Stimulated activated CD4-positive, alpha-beta T cell treated with anti-CD3 and anti-CD28 coated beads, Interleukin-12 subunit alpha, Interleukin-12 subunit beta, amount 100 ng/mL, for 48 hours (primary cell): ENCODE measurements at places on chromosomes 16 and 17.

- DNase-seq, result no peak
Observed at GRCh38 chr17:4003501-4004421, 39.5 kb upstream of the ATP2A3 start.

- DNase-seq, result no peak
Observed at GRCh38 chr16:83806036-83806435, 1.7 kb upstream of the HSBP1 start.

DNA sequence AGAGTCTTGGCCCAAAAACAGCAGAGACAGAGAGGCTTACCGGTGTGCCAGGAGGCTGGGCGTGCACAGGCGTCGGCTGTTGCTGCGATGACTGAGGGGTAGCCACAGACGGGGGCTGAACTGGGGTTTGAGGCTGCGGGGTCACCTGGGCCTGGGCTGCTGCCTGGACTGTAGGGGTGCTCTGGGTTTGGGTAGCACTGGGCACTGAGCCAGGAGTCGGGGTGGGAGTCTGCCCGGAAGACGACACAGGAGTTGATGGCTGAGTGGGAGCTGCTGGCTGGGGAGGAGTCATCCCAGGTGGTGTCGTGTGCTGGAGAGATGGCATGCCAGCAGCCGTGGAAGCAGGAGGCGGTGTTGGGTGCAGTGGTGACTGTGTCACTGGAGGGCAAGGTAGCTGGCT lies 53.2 kb upstream of the TRAP1 start:
- no peak for DNase-seq

GRCh38 chr17:38857271-38857670 lies 3.8 kb upstream of the RPL23 start:
- DNase-seq, result no peak

- no peak for DNase-seq
Observed at GRCh38 chr16:30173054-30173453, 10.3 kb upstream of the CORO1A start.

DNA sequence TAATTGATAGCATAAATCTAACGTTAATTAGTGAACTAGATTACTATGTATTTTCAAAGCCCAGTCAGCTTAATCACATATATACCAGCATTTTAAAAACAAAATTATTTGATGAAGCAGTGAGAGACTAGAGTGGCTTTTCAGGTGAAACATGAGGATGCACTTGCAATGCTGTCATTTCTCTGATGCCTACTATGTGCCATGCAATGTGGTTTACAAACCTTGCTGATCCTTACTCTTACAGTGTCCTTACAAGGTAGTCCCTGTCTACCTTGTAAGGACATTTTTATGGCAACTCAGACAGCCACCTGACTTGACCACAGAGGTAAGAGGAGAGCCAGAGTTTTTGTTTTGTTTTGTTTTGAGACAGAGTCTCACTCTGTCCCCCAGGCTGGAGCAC lies 42.7 kb downstream of the CYB5B start:
- DNase-seq, result no peak

DNA sequence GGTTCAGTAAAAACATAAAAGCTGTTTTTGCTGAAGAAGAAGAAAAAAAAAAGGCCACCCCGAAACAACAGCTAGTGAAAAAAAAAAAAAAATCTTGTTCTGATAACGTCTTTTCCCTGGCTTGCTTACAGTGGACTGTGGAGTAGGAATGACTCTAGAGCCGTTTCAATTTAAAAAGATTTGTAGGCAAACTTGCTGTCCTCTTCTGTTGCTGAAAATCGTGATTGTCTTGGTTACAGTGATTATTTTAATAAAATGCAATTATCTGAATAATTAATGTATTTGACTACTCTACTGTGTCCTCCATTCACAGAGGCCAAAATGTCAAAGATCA lies 190.6 kb upstream of the TBX2 start:
- no peak for DNase-seq
